ENCODE measurements at places on chromosomes 11 and 22. TPM values are rescaled to one million over a fixed set of nuclear protein-coding genes. Genes with fewer than 3 reads are reported as not detected.

The SLC43A1 gene
- total RNA-seq: 10.4 TPM

The MMP8 gene
- not detected for total RNA-seq

The SLC22A25 gene
- total RNA-seq: not detected

- no peaks in the 10 kb centered on the region for H3K36me3 ChIP-seq
- no peak overlapping the region for H3K27ac ChIP-seq
- no peak for DNase-seq
- no peak overlapping the region for H3K4me3 ChIP-seq
- peaks cover 6% of the 10 kb centered on the region for H3K27me3 ChIP-seq
These were observed 3.5 kb downstream of the OR51B5 start for GRCh38 chr11:5339771-5340322.

- no peak overlapping the region for H3K27ac ChIP-seq
- H3K4me1 ChIP-seq: no peaks in the 10 kb centered on the region
- no peaks in the 10 kb centered on the region for H3K27me3 ChIP-seq
- H3K36me3 ChIP-seq: no peaks in the 10 kb centered on the region
These were observed 76.1 kb downstream of the SOX6 start for GRCh38 chr11:16280256-16280682.

The CCND1 gene
- 55.6 TPM for total RNA-seq

The FXYD6 gene
- total RNA-seq: 18.1 TPM

- no peak for DNase-seq
- no peak overlapping the region for H3K4me3 ChIP-seq
- peak overlapping the region; percentile 57 for H3K27ac ChIP-seq
These were observed 10.5 kb downstream of the TOLLIP start for GRCh38 chr11:1298695-1299492.

DNA sequence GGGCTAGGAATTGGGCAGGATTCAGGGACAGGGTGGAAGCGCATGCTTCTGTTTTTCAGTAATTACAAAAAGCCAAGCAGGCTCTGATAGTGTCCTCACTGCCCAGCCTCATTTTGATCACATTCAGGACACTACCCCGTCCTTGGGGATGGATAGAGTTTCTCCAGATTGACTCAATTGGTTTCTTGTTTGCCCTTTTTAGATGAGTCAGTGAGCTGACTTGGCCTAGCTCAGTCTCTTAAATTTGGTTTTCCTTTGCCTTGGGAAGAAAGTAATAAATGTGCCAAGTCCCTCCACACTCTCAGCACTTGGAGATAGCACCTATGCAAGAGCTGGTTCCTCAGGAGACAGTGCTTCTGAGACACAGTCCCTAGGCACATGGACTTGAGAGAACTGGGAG is 25.5 kb downstream of the DKK3 start:
- H3K4me1 ChIP-seq: peaks cover 20% of the 10 kb centered on the region
- H3K27me3 ChIP-seq: peaks cover 5% of the 10 kb centered on the region
- H3K36me3 ChIP-seq: no peaks in the 10 kb centered on the region
- DNase-seq: no peak
- no peak overlapping the region for H3K27ac ChIP-seq
- H3K4me3 ChIP-seq: no peak overlapping the region

The OR5B21 gene
- total RNA-seq: not detected

All from endothelial cell (in vitro differentiated cells).